ENCODE measurements at places on chromosomes 3 and 15.

DNA sequence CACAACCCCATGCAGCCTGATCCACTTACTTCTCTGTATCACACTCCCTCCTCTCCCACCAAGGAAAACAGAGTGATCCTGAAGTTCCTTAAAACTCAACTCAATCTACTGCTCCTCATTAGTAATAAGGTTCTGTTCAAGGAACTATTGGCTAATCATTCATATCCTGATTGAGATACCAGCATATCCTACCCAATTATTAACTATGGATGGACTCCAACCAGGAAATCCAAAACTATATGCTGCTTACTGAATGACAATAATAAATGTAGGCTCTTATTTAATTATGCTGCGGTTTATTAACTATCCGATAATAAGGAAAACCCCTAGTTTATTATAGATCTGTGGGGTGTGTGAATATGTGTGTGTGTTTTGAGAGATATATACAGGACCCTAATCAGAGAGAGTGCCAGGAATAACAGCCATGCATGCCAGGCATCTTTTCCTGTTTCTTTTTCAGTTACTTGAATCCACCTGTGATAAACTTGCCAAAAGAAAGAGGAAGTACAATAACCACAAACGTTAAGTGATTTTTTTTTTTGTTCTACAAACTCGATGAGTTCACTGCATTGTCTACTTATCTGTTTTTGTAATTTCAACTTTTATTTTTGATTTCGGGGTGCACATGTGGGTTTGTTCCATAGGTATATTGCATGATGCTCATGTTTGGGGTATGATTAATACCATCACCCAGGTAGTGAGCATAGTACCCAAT, 1031.7 kb upstream of the CFAP20DC start:
- DNase-seq, result no peak

- DNase-seq, result no peak
Measured at GRCh38 chr3:71492974-71493771, 90.4 kb downstream of the FOXP1 start.

DNA sequence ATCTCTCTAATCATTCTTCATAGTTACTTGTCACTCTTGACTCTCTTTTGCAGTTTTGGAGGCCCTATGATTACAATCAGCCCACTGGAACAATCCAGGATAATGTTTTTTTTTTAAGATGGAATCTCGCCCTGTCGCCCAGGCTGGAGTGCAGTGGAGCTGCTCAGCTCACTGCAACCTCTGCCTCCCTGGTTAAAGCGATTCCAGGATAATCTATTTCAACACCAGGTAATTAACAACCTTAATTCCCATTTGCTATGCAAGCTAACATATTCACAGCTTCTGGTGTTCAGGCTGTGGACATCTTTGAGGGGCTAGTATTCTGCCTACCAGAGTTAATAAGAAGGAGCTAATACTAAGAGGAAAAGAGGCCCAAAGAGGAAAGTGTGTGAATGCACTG, 1.1 kb upstream of the BLOC1S6 start:
- no peak for DNase-seq

DNA sequence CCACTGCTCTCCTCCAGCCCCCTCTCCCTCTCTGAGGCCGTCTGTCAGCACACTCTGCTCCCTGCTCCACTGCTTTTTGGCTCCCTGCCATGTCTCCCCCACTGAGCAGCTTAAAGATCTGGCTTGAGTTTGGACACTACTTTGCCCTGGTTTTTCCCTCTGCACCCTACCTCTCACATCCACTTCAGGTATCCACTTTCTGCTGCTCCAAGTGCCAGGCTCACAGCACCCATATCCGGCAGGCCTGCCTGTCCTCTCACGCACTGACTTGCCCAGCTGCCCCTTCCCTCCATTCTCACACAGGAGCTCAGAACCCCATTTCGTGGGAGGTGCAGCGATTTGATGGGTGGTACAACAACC, 3.7 kb downstream of the DUOX1 start:
- DNase-seq, result no peak

DNA sequence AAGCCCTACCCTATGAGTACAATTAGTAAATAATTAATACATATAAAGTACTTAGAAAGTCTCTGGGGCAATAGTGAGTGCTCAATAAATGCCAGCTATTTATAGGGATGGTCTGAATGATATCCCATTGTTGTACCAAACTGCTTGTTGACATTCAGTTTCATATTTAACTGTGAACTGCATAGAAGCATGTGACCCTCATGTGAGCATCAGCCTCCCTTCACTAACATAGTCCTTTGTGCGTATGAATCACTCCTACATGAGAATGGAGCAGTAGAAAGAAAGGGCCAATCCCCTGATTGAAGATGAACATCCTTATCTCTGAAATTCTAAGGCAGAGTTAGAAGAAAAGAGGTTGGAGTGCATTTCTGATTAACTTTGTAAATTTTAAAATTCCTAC, 68.7 kb upstream of the ATP10A start:
- DNase-seq, result no peak

DNA sequence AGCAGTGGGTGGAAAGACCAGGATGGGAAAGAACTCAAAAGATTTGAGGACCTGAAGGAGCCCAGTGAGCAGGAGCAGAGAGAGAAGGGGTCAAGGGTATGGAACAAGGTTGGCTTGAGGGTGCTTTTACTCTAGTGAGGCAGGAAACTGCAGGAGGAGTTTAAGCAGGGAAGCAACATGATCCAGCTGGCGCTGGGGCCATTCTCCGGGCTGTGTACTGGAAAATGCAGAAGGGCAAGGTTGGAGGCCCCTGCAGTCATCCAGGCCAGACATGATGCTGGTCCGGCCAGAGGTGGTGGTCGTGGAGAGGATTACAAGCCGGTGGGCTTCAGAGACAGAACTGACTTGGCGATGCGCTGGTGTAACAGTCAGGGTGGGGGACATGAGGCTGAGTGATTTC, 81.8 kb downstream of the LSM3 start:
- no peak for DNase-seq

- no peak for DNase-seq
Measured at GRCh38 chr3:130900959-130901358, 7.1 kb downstream of the ATP2C1 start.

- DNase-seq, result no peak
Measured at GRCh38 chr3:44557074-44557473, 2.1 kb downstream of the ZKSCAN7 start.

- no peak for DNase-seq
Measured at GRCh38 chr3:8765528-8765927, 3.9 kb downstream of the OXTR start.
